ENCODE measurements at places on chromosomes 6 and 20.
A peak's percentile ranks its signal among the peaks of the same experiment; 100 is the strongest.

- no peak for DNase-seq
These were observed 2.9 kb downstream of the SLC2A4RG start for GRCh38 chr20:63742381-63743024.

DNA sequence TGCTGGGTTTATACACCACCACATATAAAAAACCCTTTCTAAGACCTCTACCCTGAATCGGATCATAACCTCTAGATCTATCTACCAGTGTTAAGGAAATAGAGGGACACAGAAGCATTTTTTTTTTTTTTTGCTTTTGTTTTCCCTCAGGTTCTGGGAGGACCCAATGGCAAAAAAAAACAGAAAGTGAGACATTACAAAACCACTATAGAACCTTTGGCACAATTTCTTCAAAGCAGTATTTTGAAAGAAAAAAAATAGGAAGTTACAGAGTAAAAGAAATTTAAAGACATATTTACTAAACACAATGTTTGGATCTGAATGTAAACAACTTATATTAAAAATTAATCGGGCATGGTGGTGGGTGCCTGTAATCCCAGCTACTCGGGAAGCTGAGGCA, 1258.7 kb upstream of the GJE1 start:
- no peak for DNase-seq

- DNase-seq = no peak
These were observed 53.5 kb upstream of the AKAP12 start for GRCh38 chr6:151186306-151186705.

DNA sequence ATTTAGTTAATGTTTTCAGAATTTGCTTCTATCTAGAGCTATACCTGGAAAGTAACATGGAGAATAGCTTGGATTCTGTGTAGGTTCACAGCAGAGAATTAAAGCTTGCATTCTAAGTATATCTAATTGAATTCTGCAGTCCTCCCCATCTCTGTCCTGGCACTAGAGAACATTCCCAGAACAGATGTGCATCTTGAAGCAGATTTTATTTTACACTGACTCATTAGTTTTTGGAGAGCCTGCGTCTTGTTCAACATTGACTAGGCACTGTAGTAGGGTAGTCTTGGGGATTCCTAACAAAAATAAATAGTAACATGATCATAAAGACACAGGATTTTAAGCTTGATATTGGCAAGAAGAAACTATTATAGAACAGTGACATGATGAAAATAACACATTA, 36.2 kb upstream of the BAG2 start:
- no peak for DNase-seq

DNA sequence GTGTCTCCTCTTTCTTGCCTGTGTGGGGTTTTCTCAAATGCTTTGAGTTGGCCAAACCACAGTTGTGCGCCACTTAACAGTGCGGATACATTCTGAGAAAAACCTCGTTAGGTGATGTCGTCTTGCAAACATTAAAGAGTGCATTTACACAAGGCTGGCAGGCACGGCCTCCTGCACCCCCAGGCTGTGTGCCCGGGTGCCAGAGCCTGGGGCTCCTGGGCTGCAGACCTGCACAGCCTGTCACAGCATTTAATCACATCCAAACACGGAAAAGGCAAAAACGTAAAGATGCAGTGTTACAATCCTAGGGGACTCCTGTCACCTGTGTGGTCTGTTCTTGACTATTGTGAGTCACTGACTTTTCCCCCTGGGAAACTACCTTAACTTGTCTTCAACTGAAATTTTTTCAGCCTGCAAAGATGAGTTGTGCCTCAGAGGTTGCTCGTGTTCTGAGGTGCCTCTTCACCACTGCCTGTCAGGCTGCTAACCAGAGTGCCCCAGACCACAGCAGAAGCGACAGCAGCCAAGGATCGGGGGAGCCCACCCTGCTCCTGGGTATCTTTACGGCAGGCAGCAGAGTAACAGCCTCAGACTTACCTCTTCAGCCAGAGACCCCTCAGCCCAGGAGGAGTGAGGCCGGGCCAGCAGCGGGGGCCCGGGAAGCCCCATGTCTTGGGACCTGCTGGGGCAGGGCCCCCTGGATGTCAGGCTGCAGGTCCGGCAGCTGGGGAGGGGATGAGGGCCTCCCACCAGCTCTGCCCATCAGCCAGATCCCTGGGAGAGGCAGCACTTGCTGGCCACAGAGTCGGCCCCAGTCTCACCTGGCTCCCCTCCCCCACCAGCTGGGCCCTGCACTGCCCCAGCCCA, 683 bp upstream of the C20orf204 start:
- peak; percentile 23 for DNase-seq

GRCh38 chr6:87826424-87826823, 124.4 kb upstream of the AKIRIN2 start:
- DNase-seq = no peak

DNA sequence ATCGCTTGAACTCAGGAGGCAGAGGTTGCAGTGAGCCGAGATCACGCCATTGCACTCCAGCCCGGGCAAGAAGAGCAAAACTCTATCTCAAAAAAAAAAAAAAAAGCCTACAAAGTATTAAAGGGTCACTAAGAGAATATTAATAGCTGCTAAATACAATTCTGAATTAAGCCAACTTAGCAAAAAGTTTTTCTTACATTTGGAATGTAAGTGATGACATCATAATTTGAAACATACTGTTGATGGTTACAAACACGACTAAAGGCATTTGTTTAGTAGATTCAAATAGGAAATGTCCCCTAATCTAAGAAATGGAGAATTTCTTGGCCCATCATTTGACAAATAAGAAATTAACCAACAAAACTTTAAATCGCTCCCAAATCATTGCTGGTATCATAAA, 282.8 kb downstream of the RNGTT start:
- DNase-seq = no peak

DNA sequence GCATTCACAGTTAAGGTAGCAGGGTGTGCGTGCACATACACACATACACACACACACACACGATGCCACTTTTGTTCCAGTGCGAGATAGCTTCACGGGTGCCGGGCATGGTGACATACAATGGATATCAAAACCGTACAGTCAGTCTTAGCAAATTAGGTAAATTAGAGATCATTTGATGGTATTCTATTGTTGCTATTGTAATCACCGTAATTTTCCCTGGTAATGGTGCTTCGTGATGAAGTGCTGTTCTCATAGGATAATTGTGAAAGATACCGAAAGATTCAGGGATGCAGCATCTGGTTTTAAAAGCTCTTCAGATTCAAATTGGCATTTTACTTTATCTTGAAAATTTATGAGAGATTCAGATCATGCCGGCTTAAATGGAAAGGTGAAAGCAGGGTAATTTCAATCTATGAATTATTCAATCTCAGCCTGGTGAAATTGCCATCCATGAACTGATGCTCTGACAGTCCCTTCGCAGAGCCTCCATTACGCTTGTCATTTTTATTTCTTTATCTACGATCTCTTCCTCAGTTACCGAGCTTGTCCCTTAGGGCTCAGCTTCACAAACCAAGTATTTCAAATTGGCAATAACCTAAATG, 71.3 kb upstream of the SOX4 start:
- DNase-seq = no peak
